ENCODE measurements at places on chromosomes 7 and 10.
A peak's percentile ranks its signal among the peaks of the same experiment; 100 is the strongest.

GRCh38 chr10:29026065-29026797 lies 262.6 kb upstream of the LYZL1 start:
- no peak for DNase-seq

- no peak for DNase-seq
Measured at GRCh38 chr10:79547973-79548372, 12.2 kb downstream of the SFTPA2 start.

DNA sequence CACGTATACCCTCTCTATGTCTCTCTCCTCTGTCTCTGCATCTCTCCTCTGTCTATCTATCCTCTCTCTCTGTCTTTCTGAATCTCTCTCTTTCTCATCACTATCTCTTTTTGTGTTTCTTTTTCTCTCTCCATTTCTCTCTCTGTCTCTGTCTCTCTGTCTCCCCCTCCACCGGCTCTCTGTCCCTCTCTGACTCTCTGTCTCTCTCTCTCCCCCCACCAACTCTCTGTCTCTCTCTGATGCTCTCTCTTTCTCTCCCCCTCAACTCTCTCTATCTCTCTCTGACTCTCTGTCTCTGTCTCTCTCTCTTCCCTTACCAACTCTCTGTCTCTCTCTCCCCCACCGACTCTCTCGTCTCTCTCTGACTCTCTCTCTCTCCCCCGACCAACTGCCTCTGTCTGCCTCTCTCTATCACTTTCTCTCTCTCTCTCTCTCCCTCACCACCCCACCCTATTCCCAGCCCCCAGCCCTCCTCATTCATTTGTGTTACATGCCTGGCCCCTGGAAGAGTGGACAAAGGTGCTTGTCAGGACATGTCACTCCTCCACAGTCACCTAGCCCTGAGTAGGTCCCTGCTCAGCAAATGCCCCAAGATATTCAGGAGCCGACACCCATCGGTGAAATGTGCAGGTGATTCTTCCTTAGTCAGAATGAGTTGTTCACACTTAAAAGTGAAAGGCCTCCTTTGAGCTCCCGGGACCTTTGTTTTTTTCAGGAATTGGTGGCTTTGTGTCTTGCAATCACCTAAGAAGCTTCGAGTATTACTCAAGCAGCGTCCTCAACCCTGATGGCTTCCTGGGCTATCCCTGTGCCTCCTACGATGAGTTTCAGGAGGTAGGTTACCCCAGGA lies 13.6 kb downstream of the PNLIPRP2 start:
- DNase-seq, result no peak

GRCh38 chr7:141301544-141301943 lies 227.7 kb downstream of the TMEM178B start:
- no peak for DNase-seq

GRCh38 chr7:22179442-22179879 lies 177.5 kb downstream of the RAPGEF5 start:
- no peak for DNase-seq

GRCh38 chr7:103120362-103120761 lies 28.5 kb downstream of the NAPEPLD start:
- no peak for DNase-seq

- DNase-seq, result no peak
Measured at GRCh38 chr7:125383324-125383723, 453.7 kb upstream of the POT1 start.

DNA sequence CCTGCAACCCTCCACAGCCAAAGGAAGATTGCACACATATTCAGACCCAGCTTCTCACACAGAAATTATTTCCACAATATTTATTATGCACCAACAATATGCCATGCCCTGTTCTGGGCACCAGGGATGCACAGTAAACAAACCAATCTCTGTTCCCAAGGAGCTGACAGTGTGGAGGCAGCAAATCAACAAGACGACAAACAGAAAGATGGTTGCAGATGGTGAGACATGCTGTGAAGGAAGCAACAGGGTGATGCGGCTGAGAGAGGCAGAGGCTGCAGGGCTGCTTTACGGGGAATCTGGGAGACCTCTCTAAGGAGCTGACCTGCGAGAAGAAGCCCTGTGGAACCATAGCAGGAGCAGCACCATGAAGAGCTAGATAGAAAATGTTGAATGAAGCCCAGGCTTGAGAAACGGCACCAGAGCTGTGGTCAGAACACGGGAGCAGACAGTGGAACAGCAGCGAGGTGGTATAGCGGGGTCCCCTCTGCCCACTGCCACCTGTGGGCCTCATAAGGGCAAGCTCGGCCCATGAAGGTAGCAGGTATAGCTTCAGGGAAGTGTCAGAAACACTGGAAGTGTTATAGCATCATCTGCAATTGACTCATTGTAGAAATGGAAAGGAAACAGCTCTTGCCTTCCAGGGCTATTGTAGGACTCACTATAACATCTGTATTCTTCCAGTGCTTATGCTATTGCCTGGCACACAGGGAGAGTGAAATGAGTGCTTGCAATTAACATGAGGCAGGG lies 17.4 kb downstream of the RBP3 start:
- no peak for DNase-seq

DNA sequence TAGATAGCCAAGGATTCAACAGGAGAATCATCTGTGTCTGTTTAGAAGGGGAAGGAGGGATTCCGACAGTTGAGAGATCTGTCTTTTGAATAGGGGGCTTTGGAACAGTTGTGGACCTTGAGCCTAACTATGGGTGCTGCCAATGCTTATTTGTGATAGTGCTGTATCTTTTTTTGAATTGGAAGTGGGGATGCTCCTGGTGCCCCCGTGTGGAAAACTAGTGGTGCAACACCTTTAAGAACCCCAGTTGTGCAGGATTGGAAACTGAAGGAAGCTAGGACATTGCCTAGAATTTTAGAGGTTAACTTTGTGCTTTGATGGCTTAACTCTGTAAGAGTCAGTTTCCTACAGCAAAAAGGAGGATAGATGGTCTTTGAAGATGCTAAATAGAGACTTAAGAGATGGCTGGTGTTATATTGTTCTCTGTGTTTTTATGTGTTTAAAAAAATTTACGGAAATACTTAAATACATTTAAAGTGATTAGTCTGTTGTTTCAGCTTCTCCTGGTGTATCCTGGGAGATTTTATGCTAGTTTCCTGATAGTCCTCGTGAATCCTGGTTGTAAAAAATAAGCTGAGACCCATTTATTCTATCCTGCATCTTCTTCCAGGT lies 69.3 kb downstream of the AP3M1 start:
- DNase-seq, result peak; percentile 69

GRCh38 chr7:92231-92674 lies 100.1 kb upstream of the FAM20C start:
- DNase-seq, result no peak

Data from GM23248 (cell line).